ENCODE measurements at places on chromosomes 2 and 18.

- no peak for DNase-seq
Measured at GRCh38 chr2:101231240-101231639, 21.4 kb upstream of the CNOT11 start.

DNA sequence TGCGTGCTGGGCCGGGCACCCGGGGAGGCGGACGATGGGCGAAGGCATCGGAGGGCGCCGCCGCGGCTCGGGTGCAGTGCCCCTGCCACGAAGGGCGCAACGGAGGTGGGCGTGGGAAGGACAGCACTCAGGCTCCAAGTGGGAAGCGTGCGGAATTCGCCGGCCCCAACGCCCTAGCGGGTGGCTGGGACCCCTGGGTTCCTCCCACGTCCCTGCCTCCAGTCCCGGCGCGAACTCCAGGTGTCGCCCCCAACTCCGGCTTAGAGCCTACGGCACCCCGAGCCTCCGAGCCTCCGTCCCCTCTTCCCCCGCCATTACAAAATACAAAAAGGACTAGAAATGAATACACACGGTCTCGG, 1.3 kb downstream of the CYP27C1 start:
- DNase-seq, result no peak

DNA sequence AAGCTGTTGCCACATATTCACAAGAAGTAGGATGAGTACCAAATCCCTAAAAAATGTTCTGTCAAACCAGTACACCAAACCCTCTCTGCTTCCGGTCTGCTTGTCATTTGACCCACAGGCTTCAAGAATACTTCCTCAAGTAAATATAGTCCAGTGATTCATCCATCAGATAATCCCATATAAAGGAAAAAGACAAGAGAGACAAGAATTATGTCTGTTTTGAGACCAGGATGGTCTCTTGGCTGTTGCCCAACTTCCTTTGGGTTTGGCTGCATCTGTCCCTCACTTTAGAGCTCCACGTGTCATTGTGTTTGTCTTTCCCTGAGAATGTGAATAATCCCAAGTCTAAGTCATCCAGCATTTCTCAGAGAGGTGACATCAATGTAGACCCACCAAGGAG, 91.5 kb upstream of the NRP2 start:
- no peak for DNase-seq

DNA sequence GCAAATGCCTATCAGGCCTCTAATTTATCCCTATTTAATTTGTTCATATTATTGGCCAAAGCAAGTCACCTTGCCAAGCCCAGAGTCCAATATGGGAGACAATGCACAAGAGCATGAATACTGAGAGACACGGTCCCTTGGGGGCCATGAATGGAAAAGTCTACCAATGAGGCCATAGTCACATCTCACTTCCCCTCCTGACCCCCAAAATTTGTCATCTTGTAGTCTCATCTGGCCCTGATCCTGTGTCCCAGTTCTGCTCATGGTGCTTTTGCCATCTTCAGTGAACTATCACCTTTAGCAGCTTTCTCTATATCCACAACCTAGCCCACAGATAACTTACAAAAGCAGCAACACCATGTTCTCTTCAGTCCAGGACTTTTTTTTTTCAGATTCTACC, 302.7 kb upstream of the MGAT5 start:
- DNase-seq, result no peak

DNA sequence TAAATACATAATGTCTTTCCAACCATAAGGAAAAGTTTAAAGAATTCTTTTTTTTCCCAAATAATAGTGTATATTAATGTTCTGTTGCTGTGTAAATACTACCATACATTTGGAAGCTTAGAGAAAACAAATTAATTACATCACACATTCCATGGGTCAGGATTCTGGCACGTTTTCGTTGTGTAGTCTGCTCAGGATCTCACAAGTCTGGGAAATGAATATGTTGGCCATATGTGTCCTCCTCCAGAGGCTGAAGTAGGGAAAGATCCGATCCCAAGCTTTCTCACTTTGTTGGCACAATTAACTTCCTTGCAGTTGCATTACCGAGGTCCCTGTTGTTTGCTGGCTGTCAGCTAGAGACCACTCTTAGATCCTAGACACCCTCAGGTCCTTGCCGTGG, 83.9 kb downstream of the RPRM start:
- no peak for DNase-seq

- DNase-seq, result no peak
Measured at GRCh38 chr2:148207111-148207510, 186.2 kb downstream of the MBD5 start.

DNA sequence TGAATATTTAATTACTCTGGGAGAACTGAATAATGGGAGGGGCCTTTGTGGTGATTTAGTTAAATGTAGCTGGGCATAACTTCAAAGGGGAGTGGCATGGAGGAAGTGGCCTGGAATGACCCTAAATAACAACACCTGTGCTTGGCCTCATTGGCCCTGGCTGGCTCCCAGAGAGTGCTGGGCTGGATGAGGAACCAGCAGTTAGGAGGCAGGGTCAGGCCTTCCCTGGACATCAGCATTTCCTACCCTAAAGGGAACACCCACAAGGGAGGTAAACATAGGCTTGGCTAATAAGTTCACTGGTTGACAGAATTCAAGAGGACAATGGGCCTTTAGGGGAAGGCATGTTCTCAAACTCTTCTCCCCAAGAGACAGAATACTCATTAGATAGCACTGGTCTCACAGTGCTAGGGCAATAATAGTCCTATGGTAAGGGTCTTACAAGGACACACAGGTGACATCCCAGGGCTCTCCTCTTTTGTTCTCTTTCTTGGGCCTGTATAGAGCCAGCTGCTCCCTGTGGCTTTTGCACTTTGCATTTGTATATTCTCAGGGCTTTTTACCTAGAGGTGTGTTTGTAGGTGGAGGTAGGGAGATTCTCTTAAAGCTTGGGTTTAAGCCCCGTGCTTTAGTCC, 106.8 kb downstream of the ZNF519 start:
- no peak for DNase-seq

- no peak for DNase-seq
Measured at GRCh38 chr2:237178396-237178795, 92.7 kb downstream of the COPS8 start.

DNA sequence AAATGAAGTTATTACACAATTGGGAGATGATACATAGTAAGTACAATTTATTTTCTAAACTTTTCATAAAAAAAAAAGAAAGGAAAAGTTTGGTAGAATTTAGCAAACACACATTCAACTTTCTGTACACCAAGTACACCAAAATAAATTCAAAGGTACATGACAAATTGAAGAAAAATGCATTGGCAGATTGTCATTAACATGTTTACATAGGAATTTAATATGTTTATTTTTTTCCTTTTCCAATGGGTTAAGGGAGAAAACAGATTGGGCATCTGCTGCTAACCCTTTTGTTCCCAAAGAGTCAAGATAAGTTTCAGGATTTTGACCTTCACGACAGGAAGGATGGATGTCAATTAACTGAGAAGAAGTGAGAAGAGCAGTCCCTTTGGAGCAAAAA, 620.4 kb downstream of the XIRP2 start:
- DNase-seq, result no peak

DNA sequence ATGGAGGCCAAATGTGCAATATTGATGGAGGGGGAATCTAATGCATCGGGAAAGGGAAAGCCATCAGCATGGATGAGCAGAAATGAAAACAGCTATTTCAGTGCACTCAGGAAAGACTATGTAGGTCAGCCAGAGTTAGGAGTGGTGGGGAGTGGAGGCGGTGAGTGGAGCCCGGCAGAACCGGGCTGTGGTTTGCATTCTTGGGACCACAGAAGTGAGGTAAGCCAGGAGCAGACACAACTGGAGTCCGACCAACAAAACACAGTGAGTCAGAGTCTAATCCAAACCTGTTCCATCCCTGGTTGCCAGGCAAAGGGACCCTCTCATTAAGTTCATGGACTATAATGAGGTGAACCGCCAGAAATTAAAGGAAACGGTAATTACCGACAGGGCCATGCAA, 61.1 kb upstream of the RAB12 start:
- no peak for DNase-seq

GRCh38 chr18:9575558-9575957, 38.8 kb downstream of the PPP4R1 start:
- DNase-seq, result no peak

- DNase-seq, result no peak
Measured at GRCh38 chr2:149101818-149102217, 63.3 kb downstream of the LYPD6B start.

DNA sequence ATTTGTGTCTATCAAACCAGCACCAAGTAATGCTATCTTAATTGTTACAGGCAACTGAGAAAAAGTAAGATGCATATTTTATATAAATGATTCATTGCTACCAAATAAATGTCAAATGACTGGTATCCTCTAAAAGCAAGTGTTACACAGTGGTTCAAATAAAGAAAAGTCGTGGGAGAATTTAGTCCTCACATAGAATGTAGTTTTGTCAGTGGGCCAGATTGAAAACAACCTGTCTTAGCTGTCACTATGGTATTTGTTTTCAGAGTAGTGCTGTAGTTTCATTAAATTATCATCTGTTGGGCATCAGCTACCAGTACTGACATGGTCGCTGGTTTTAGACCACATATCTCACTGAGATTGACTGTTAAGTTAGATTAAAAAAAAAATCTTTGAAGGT, 10.2 kb upstream of the EIF2AK3 start:
- peak; percentile 30 for DNase-seq

GRCh38 chr2:43097644-43098408, 128.6 kb downstream of the ZFP36L2 start:
- no peak for DNase-seq

GRCh38 chr2:182245963-182246362, 180.9 kb downstream of the PDE1A start:
- DNase-seq, result no peak

- DNase-seq, result no peak
Measured at GRCh38 chr2:235868224-235868623, 300.0 kb downstream of the GBX2 start.

DNA sequence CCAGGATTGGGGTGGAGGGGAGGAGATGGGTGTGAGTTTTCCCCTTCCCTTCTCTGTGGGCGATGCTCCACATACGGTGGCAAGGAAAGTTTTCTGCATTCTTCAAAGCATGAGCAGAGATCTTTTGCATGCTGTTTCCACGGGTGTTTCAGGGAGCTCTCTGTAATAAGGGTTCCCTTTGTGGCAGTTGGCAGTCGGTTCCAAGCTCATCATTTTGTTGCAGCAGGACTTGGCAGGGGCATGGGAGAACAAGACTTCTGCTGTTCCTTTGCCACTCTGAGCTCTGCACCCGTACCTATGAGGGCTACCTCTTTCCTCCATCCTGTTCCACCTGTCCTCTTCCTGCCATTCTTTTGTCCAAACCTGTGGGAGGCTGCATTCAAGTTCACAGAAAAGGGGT, 71.3 kb upstream of the SPRED2 start:
- DNase-seq, result no peak

DNA sequence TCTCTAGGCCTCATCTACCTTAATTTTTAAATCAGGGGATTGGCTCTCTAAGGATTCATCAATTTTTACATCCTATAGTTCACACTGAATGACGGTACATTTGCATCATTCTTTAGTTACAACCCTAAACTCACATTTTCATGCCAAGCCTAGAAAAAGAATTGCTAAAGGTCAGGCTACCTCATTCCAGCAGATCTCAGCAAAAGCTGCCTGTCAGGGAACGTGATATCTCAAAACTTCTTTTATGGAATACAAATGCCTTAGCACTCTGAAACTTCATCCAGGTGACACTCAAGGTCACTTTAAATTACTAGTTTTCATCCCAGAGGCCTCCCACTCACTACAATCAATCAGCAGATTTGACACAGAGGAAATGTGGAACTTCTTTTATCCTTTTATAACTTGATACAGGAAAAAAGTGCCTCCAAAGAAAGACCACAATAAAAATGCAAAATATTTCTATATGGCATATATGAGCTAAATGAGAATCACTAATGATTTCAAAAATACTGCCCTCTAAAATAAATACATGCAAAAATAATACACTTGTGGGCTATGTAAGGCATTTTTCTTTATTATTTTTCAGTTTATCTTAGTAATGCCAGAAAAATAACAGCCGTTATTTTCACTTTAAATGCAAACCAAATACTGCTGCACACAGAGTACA, 91.5 kb downstream of the ARHGEF33 start:
- no peak for DNase-seq

DNA sequence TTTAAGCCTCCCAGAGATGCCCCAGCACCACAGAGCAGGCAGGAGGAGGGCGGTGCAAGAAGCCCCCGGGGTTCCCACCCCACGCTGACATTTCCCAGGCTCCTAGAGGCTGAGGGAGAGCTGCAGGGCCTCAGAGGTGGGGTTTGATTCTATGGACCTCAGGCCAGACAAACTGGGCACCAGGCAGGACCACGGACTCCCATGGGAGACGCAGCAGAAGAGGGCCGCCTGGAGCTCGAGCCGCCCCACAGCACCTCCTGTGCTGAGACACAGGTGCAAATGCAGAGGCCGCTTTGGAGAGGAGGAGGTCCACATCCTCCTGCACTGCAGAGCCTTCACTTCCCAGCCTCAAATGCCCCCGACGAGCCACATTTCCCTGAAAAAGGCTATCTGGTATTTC, 62.7 kb downstream of the PSMG2 start:
- no peak for DNase-seq

DNA sequence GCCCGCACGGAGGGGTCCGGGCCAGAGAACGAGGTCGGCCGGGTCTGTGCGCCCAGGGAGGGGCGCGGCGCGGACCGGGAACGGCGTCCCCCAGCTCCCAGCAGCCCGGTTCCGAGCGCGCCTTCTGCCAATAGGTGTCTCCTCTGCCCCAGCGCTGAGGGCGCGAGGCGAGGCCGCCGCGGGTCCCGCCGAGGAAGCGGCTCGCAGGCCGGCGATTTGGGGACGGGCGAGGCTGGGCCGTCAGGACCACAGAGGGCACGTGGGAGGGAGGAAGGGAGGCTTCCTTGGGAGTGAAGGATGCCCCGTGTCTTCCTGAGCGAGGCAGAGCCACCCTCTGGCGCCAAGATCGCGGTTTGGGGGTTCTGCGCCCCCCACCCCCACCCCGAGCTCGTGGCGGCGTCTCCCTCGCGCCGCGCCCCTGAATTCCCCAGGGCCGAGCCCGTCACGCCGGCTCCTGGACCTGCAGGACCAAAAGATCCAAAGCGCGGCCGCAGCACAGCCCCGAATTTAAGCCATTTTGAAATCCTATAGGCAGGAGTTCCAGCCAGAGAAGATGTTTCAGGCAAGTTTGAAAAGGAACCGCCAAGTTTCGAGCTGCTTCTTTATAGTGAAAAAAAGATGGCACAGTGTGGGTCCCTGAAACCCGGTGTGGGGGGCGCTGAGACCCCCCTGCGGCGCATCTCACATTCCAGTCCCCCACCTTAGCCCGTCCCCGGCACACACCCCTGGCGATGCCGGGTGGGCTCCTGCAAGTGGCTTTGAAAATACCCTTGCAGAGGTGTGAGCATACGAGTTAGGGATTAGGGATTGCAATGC, 909 bp downstream of the NFATC1 start:
- DNase-seq, result no peak

DNA sequence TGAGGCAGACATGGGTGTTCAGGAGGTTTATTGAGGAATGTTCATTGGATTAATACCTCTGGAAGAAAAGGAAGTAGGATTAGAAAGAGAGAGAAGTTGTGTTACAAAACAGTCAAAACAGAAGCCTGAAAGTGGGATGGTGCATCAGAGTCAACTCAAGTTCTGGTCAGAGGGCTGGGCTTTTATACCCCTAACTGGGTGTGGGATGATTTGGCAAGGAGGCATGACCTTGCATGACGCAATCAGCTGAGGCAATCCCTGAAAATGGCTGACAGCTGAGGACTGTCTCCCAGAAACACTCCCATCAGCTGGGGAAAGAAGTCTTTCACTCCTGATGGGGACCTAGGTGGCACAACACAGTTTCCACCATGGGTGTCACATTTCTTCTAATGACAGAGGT, 818.2 kb downstream of the SATB2 start:
- no peak for DNase-seq
